ENCODE measurements at places on chromosomes 4 and X. TPM values are rescaled to one million over a fixed set of nuclear protein-coding genes. Genes with fewer than 3 reads are reported as not detected.

The CPEB2 gene
- 13.1 TPM for polyA plus RNA-seq

The SCRG1 gene
- 2.7 TPM for polyA plus RNA-seq

The TNIP3 gene
- polyA plus RNA-seq = not detected

The GCNA gene
- 0.38 TPM for polyA plus RNA-seq

The LYAR gene
- polyA plus RNA-seq = 13.7 TPM

Measured in cardiac muscle cell (in vitro differentiated cells and primary cell).